Stimulated activated CD8-positive, alpha-beta memory T cell treated with anti-CD3 and anti-CD28 coated beads, Interleukin-7, amount 100 ng/mL, for 48 hours (primary cell): ENCODE measurements at places on chromosomes 1 and 21.

DNA sequence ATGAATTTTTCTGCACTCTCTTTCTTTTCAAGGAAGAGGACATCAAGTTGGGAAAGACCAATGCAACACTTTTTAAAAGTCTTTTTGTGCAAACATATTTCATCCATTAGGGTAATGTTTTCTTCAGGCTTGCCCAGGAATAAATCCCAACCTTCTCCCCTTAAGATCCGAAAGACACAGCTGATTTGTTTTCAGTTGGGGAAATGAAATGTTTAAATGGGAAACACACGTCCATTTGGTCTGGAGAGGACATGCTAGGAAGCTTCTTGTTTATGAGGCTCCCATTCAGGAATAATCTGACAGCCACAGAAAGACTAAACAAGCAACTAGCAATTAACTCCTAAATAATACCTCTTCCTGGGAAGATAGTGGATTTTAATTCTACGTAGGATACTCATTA, 91.9 kb downstream of the PRRX1 start:
- no peak for DNase-seq

DNA sequence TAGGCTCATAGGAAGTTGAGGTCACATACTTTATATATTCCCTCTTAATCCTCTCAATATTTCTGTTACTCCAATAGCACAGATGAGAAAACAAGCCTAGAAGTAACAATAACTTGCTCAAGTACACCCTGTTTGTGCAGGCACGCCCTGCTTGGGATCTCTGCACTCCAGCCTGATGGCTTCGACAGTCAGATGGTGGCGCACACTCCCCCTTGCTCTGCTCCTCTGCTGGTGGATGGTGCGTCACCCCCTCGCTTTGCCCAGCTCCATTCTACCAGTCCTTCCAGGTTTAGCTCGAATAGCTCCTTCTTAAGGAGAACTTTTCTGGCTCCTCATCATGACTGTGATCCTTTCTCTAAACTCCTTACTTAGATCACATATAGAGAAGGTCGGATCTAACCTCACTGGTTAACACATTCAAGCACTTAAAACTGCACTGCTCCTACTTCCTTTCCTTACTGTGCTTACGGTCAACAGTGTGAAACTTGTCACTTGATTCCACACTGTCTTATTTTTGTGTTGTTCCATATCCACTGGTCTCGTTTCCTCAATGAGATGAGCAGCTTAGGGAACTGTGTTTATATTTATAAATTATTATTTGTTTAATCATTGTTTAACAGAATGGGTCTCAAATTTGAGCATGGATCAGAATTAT, 3.0 kb downstream of the TSPAN2 start:
- DNase-seq = no peak

- DNase-seq = no peak
Measured at GRCh38 chr1:36304970-36305914, 926 bp upstream of the SH3D21 start.

GRCh38 chr1:209729436-209729835, 24.8 kb downstream of the HSD11B1 start:
- DNase-seq = no peak

GRCh38 chr21:46091631-46092025, 6.3 kb upstream of the COL6A2 start:
- no peak for DNase-seq

DNA sequence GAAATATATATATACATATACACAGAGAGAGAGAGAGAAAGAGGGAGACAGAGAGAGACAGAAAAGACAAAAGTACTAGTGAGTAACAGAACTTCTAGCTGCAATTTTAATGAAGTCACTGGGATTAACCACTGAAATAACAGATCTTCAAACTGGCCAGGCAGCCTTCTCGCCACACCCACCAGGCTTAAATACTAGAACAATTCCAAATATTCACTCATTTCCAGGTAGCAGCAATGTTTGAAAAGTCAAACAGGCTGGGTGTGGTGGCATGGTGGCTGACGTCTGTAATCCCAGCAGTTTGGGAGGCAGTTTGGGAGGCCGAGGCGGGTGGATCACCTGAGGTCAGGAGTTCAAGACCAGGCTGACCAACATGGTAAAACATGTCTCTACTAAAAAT, 5.2 kb downstream of the PRDX1 start:
- no peak for DNase-seq

DNA sequence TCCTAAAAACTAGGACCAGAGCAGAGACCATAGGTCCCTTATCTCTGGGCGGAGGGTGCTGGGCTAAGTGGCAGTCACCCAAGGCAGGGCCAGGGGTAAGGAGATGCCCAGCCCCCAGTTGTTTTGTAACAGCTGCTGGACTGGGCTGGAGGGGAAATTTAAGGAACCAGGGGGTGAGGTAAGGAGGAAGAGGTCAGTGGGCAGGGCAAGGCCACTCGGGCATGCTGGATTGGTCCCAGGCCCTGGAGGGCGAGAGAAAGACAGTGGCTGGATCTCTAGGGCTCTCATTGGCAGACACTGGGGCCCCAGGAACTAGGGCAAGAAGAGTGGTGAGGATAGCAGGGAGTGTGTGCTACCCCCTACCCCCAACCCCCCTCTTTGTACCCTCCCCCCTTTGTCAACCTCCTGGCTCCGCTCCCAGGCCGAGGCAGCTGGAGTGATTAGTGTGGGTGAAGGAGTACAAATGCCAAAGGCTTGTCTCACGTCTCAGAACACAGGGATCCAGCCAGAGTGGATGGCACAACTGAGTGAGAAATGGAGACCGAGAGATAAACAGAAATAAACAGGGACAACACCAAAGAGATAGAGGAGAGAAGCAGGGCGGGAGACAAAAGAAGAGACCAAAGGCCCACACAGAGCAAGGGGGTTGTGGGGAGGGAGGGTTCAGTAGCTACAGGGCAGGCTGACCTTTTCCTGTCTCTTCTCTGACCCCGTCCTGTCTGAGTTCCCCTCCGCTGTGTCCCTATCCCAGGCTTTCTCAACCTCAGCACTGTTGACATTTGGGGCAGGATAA, 20.5 kb upstream of the THRAP3 start:
- DNase-seq = no peak

DNA sequence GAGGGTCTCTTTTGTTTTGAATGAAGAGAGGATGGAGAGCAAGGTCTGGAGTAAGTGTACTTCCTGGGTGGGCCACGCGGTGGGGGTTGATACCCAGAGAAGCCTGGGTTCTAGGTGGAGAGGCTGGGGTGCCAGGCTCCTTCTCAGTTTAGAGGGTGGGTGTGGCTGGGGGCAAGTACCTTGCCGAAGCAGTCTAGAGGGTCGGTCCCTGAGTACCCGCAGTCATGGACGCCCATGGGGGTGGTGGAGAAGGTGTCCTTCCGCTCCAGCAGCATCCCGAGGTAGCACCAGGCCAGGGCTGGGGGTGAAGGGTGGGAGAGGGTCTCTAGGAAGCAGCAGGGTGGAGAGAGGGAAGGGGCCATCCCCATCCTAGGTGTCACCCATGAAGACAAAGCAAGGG, 14.3 kb downstream of the TTC22 start:
- no peak for DNase-seq

- no peak for DNase-seq
Measured at GRCh38 chr1:97820470-97821188, 100.2 kb downstream of the DPYD start.

DNA sequence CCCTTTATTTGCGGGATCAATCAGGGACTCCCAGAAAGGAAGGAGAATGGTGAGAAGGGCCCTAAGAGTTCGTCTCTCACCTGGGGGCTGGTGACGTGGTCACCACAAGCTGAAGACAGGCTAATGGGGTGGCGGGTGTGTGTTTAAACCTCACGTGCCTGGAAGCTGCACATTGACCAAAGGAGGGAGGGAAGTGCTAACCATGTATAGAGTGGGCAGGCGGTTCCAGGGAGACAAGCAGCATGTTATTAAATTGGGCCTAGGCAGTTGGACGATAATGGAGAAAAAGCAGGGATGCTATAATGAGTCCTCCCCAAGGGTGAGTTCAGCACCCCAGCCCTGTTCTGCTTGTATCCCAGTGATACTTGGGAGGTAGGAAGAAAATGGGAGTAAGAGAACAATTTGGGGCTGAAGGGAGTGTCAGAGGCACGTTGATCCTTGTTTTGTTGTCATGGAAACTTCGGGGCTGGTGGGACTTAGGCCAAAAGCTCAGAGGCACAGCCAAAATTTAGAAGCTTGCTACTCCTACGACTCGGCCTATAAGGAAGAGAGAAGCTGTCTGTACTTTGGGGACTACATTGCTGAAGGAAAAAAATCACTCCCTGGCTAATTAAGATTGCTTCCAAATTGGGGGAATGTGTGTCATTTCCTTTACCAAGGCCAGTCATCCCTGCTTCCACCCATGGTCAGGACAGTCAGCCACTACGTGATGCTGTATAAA, 33.2 kb upstream of the EPHA8 start:
- no peak for DNase-seq

- DNase-seq = no peak
Measured at GRCh38 chr1:163163881-163164582, 38.7 kb downstream of the RGS5 start.

DNA sequence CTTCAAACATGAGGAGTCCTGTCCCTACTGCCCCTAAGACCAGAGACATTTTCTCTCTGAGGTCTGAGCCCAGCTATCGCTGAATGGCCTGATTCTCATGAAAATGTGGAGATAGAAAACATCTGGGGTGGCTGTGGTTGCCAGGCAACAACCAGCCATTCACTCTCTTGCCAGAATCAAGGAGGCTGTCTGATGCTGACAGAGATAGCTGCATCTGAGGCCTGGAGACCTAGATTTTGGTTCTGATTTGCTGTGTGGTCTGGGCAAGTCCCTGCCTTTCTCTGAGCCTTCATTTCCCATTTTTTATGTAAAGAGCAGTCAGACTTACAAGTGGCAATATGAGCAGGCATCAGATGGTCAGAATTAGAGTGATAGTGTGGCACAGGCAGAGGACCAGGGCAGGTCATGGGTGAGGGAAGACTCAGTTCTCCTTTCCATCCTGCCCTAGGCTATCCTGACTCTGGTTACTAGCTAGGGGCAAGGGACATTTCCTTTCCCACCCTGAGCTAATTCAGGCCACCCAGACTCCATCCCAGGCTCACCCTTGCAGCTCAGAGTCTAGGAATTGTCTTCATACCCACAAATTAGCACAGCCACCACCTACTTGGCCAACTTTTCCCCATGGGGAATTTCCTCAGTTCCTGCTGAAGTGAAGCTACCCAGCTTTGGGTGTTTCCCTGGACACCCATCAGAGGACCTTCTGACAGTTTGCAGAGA, 20.0 kb upstream of the RNF19B start:
- no peak for DNase-seq

GRCh38 chr1:17359031-17359430, 13.0 kb upstream of the PADI6 start:
- no peak for DNase-seq

GRCh38 chr1:206739411-206740076, 31.0 kb upstream of the IL19 start:
- no peak for DNase-seq

- DNase-seq = no peak
Measured at GRCh38 chr1:216596281-216596862, 126.9 kb downstream of the ESRRG start.

GRCh38 chr1:26060832-26061574, 6.4 kb downstream of the TRIM63 start:
- DNase-seq = no peak

GRCh38 chr1:178847396-178847849, 23.5 kb downstream of the ANGPTL1 start:
- no peak for DNase-seq

DNA sequence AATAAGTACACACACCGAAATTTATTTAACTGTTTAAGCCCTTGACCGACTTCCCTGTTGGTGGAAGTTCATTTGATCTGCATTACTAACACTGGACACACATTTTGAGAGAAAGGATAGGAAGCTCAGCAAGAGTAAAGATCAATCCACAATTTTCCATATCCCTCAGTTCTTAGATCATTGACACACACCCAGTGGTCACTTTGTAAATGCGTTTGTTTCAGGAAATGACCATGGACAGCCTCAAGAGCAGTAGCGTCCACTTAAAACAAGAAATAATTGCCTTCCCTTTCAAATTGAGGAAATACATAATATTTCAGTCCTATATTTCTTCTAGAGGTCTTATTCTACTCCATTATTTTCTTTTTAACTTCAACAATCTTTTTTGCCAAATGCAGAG, 511.5 kb upstream of the PTBP2 start:
- no peak for DNase-seq

- DNase-seq = no peak
Measured at GRCh38 chr1:25253911-25254310, 6.7 kb upstream of the RSRP1 start.

- DNase-seq = no peak
Measured at GRCh38 chr1:36154765-36155407, 1.1 kb upstream of the MAP7D1 start.

- DNase-seq = no peak
Measured at GRCh38 chr1:214864896-214865688, 217.4 kb upstream of the KCNK2 start.

GRCh38 chr1:234188454-234188792, 184.8 kb upstream of the COA6 start:
- DNase-seq = no peak

- no peak for DNase-seq
Measured at GRCh38 chr1:48978413-48978812, 201.7 kb upstream of the BEND5 start.

DNA sequence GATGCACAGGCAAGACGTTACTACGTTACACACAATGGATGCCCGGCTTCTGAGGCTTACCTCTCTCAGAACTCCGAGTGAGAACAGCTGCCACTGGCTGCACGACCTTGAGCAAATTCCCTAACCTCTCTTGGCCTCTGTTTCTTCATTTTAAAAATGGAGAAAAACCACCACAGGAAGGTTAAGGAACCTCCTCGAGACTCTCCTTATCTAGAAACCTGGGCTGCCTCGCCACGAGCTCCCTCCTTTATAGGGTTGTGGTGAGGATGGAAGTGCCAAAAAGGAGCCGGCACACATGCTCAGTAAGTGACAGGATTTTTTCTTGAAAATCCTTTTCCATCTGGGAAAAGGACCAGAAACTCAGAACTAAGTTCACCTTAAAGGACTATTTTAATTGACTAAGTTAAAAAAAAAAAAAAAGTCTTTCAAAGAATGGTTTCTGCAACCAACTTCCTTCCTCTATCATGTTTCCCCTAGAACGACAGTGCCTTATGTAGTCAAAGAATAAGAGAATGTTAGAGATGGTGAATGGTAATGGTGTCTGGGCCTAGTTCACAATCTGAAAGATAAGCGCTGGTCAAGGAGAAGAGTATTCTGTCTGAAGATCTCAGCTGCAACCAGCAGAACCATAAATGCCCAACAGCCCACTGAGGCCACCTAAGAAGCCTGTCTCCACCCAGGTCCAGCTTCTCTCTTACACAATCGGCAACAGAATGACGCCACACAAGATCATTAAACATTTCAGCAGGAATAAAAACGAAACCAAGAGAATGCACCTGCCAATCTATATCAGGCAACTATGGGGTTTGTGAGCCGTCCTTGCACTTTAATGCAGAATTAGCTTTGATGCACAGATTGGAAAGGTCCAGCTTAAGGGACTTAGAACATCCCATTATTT, 64.9 kb downstream of the SLC45A1 start:
- DNase-seq = no peak

DNA sequence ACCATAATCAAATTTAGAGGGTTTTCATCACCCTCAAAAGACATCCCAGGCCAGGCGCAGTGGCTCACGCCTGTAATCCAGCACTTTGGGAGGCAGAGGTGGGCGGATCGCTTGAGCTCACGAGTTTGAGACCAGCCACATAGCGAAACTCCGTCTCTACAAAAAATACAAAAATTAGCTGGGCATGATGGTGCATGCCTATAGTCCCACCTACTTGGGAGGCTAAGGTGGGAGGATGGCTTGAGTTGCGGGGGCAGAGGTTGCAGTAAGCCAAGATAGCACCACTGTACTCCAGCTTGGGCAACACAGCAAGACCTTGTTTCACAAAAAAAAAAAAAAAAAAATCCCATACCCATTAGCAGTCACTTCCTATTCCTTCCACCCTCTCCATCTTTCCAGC, 33.5 kb upstream of the BATF3 start:
- no peak for DNase-seq
